ENCODE measurements at places on chromosomes 1 and 21. TPM values are rescaled to one million over a fixed set of nuclear protein-coding genes. Genes with fewer than 3 reads are reported as not detected.

Gene ANKRD34A
- polyA plus RNA-seq, result 0.47 TPM

Gene SLC9C2
- 0.05 TPM for polyA plus RNA-seq

Gene CYP4A11
- 0.06 TPM for polyA plus RNA-seq

Gene CLDN17
- not detected for polyA plus RNA-seq

Gene C1QB
- 508 TPM for polyA plus RNA-seq

Gene MEF2D
- 23.3 TPM for polyA plus RNA-seq

Data from lung (tissue), 17 donors.